ENCODE measurements at places on chromosomes 12 and 14. TPM values are rescaled to one million over a fixed set of nuclear protein-coding genes. Genes with fewer than 3 reads are reported as not detected.
A peak's percentile ranks its signal among the peaks of the same experiment; 100 is the strongest.

- DNase-seq: no peak
Observed at GRCh38 chr14:51302295-51303030, 62.4 kb downstream of the TMX1 start.

Gene PLEKHG7
- not detected for total RNA-seq

- no peak for DNase-seq
Observed at GRCh38 chr12:129119537-129119936, 266.3 kb downstream of the GLT1D1 start.

DNA sequence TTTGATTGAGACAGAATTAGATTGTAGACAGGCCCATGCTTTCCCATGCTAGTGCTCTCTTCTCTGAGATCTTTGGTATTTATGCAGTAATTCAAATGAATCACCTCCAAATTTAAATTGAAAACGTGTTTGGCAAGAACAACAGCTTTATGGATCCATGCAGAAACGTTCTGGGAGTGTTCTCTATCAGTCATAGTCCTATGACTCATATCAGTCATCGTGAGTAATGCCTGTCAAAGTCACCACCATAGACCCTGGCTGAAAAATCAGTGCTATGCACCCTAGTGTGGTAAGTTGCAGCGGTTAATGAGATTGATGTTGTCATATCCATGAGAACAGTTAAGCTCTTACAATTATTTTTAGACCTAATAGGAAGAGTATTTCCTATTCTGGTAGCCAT lies 90.1 kb upstream of the FOXG1 start:
- DNase-seq: no peak

- no peak for DNase-seq
Observed at GRCh38 chr14:93880021-93880820, 46.9 kb upstream of the FAM181A start.

Gene CLEC7A
- total RNA-seq: 1.5 TPM

Gene KDM2B
- total RNA-seq: 80.7 TPM

Gene DIO2
- not detected for total RNA-seq

Gene MTERF2
- total RNA-seq: 12.9 TPM

Gene CARMIL3
- 0.08 TPM for total RNA-seq

Gene TMEM253
- total RNA-seq: not detected

- no peak for DNase-seq
Observed at GRCh38 chr12:57563358-57563757, 13.5 kb downstream of the KIF5A start.

DNA sequence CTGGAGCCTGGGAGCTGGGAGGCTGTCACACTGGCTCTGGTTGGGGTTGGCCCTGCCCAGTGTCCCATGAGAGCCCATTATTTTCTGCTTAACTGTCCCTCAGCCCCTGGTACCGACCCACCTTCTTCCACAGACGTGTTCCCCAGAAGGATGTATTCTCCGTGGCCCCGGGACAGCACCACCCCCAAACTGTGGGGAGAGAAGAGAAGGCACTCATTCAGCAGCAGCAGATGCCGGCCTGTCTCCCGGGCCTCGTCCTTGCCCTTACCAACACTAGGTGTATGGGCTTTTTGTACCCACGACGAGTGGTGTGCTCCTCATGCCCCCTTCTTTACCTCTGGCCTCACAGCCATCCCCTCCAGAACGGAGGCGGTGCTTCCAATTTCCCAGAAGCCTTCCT lies 38.1 kb downstream of the LRTM2 start:
- DNase-seq: no peak

DNA sequence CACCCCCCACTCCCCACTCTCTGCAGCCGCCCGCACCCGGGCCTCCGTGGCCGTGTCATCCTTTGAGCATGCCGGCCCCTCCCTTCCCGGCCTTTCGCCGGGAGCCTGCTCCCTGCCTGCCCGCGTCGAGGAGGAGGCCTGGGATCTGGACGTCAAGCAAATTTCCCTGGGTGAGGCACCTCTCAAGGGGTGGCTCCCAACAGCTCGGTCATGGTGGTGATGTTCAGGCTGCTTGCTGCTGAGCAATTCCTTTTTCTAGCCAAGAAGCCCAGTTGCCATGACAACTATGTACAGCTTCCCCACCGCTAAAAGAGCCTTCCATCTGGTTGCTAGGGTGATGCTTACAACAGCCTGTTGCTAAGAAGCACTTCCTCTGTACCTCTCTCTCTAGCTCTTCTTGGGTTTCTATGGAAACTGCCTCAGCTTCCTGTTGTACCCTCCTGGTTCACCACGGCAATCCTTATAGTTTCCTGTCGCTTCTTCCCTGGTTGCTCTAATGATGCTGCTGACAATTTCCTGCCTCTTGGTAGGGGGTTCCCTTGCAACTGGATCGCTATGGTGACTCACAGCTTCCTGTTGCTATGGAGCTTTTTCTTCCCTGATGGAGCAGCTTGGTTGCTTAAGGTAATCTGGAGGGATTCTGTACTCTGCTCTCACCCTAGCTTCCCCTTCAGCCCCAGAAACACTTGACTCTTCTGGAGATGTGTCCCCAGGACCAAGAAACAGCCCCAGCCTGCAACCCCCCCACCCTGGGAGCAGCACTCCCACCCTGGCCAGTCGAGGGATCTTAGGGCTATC lies 11.0 kb downstream of the ZNF219 start:
- peak; percentile 94 for DNase-seq

Gene PLCZ1
- not detected for total RNA-seq

GRCh38 chr14:45181806-45182205 lies 46.1 kb downstream of the FANCM start:
- no peak for DNase-seq

DNA sequence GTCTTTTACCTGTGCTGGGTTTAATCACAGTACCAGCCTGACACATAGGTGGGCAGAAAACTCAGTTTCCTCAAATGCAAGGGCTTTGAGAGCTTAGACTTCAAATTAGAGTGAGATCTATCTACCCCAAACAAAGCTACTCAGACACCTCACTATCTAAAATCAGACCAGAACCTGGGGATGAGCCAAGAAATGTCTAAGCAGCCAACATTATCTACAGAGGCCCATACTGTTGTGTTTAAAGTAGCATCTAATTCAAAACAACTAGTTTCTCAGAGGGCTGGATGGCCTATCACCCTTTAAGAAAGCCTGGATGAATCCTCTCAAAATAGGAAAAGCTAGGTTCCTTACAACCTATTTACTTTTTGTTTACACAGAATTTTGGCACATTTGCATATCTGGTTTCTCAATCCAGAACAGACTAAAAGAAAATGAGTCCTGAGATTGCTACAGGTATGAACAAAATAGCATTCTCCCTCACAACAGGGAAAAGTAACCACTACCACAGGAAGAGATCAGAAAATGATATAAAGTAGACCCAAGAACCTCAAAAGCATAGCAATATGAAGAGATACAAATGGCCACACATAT lies 142.4 kb downstream of the ZFP36L1 start:
- DNase-seq: no peak

DNA sequence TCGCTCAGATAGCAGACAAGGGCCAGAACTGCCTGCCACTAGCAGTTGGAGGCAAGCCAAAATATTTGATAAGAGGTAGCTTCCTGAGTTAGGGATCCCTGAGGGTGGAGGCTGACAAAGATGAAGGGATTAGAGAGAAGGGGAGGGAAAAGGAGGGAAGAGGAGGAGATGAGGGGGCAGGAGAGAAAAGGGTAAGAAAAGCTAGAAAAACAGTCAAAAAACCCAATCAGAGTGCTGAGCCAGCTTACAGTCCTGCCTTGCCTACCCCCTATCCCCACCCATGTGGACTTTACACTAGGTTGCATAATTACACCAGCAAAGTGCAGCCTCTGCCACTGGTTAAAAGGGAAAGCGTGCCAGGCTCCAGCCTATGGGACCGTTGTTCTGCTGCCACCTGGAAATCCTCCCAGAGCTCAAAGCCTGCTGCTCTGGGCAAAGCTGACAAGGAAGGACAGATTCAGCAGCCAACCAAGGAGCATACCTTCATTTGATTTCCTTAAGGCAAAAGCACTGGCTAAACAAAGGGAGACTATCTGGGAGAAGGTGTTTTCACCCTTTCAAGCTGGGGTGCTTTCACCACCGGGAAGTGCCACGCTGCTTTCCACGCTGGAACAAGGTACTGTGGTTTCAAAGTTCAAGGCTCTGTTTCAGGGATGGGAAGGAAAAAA lies 3.8 kb upstream of the NUMB start:
- DNase-seq: no peak

DNA sequence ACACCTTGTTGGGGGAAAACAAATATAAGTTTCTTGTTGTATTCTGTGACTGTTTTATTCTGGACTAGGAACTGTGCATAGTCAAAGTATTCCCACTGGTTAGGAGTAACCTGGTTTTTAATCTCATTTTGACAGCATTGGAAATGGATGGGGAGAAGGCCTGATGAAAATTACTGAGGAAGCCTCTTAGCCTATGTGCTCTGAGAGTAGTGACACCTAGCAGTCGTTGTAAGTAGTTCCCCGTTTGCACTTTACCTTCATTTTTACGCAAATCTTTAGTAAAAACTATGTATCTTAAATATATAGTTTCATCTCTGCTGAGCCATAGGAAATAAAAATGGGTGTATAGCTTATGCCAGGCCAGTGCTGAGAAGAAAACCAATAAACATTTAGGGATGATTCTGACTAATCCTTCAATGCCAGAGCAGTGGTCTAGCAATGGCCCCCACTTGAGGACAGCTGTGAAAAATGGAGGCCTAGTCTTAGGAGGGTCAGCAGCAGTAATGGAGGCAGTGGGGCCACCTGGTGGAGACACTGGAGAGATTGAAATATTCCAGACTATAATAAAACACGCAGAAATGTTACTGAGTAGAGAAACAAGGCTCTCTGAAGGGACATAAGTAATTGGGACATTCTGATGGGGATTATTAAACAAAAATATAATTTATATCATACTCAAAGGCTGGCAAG lies 133.2 kb upstream of the NOVA1 start:
- no peak for DNase-seq

Gene FAM90A1
- total RNA-seq: not detected

DNA sequence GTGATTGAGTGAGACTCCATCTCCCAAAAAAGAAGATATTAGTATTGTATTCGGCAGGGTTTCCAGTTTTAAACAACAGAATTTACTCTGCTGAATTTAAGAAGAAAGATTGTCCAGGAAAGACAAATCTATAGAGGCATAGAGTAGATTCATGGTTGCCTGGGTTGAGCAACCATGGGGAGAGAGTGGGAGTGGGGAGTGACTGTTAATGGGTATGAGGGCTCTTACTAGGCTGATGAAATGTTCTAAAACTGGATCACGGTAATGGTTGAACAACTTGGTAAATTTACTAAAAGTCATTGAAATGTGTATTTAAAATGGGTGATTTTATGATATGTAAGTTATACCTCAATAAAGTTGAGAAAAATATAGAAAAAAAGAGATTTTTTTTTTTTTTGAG lies 13.9 kb upstream of the C12orf76 start:
- no peak for DNase-seq

DNA sequence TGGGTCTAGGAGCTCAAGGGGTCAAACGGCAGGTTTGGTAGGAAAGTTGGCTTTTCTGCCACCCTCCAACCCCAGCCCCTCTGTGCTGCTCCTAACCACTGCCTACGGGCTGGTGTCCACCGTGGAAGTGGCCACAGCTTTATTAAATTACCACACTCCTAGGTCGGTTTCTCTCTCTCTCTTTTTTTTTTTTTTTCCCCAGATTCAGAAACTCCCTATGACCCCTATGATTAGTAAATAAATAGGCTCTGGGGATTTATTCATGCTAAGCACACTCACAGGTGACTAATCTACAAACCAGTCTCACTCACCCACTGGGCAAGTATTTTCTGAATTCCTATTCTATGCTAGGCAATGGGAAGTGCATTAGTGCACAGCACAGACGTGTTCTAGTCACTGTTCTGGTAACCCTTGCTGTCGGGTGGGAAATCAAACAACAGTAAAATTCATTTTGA lies 8.7 kb upstream of the DDX47 start:
- DNase-seq: no peak

Gene NCAPD2
- total RNA-seq: 121 TPM

DNA sequence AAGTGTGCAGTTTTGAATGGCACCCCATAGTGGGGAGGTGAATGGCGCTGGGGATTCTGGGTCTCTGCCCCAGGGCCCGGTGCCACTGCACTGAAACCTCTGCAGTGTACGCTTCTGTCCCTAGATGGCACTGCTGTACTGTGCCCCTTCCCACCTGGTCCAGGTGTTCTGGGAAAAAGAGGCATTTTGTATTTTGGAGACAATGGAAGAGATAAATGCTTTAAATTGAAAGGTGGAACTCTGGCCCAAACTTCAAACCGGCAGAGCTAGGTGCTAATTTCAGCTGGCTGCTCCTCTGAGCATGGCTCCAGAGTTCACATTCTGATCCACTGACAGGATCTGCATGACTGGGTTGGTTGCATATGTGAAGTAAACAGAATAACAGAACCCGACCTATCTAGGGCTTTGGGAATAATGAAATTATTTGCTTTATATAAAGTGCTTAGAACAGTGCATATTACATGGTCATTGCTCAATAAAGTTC lies 52.2 kb downstream of the KRT80 start:
- peak; percentile 39 for DNase-seq

- DNase-seq: no peak
Observed at GRCh38 chr12:105158876-105159275, 51.3 kb downstream of the WASHC4 start.

GRCh38 chr12:22357531-22357930 lies 23.0 kb upstream of the ST8SIA1 start:
- no peak for DNase-seq

Gene AMHR2
- not detected for total RNA-seq

- DNase-seq: no peak
Observed at GRCh38 chr14:23481979-23482822, 12.7 kb downstream of the NGDN start.

GRCh38 chr12:54956818-54957641 lies 27.5 kb downstream of the TESPA1 start:
- DNase-seq: no peak

DNA sequence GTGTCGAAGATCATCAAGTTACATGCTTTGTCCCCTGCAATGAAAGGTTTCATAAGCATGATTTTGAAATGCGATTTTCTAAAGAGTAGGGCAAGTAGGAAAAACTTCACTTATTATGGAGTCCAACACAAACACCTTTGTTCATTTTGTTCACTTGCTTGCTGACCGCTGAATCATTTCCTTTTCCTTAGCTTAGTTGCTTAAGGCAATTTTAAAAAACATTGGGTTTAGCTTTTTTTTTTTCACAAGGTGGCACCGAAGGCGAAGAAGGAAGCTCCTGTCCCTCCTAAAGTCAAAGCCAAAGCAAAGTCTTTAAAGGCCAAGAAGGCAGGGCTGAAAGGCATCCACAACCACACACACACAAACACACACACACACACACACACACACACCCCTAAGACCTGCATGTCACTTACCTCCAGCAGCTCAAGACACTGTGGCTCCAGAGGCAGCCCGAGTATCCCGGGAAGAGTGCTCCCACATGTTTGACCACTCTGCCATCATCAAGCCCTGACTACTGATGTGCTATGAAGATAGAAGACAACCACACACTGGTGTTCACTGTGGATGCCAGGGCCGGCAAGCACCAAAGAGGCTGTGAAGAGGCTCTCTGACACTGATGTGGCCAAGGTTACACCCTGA lies 11.4 kb downstream of the MANSC1 start:
- no peak for DNase-seq

GRCh38 chr14:21042918-21043317 lies 756 bp downstream of the RNASE7 start:
- no peak for DNase-seq

- no peak for DNase-seq
Observed at GRCh38 chr12:70154960-70155589, 88.2 kb upstream of the CNOT2 start.

Gene SVOP
- total RNA-seq: not detected
